ENCODE measurements at places on chromosomes 4 and X.
A peak's percentile ranks its signal among the peaks of the same experiment; 100 is the strongest.

DNA sequence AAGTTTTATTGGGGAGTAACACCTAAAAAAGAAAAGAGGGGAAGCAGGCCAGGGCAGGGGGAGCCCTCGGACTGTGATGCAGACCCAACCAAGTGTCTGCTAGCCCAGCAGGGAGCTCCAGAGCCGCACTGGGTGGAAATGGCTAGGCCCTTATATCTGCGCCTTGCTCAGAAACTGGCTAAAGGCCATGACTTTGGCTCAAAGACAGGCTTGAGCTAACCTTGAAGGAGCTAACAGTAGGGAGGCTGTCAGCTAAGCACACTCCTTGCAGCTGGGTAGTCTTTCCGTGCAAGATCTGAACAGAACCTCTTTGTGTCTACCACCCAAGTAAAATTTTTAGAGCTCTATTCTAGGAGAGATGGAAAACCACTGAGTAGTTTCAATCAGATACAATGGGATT, 43.0 kb downstream of the SEPSECS start:
- DNase-seq: no peak

GRCh38 chr4:54402880-54403480, 173.9 kb downstream of the PDGFRA start:
- no peak for DNase-seq

DNA sequence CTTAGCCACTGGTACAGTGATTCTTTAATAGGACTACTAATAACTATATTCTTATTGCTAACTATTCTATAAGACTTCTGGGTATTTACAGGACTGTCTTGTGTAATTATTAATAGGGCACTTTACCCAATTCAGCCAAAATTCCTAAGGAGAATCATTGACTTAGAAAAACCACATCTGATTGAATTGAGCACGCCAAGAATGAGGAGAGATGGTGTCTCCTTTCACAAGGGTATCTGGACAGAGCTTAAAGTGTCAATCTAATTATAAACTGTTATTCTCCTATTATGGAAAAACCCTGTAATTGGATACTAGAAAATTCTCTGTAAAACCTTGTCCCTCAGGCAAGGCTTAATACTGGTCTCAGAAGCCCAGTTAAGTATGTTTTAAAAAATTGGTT, 111.1 kb upstream of the TLL1 start:
- DNase-seq: no peak

- peak; percentile 75 for DNase-seq
Measured at GRCh38 chrX:140710710-140711109, 1.2 kb downstream of the LINC00632 start.

DNA sequence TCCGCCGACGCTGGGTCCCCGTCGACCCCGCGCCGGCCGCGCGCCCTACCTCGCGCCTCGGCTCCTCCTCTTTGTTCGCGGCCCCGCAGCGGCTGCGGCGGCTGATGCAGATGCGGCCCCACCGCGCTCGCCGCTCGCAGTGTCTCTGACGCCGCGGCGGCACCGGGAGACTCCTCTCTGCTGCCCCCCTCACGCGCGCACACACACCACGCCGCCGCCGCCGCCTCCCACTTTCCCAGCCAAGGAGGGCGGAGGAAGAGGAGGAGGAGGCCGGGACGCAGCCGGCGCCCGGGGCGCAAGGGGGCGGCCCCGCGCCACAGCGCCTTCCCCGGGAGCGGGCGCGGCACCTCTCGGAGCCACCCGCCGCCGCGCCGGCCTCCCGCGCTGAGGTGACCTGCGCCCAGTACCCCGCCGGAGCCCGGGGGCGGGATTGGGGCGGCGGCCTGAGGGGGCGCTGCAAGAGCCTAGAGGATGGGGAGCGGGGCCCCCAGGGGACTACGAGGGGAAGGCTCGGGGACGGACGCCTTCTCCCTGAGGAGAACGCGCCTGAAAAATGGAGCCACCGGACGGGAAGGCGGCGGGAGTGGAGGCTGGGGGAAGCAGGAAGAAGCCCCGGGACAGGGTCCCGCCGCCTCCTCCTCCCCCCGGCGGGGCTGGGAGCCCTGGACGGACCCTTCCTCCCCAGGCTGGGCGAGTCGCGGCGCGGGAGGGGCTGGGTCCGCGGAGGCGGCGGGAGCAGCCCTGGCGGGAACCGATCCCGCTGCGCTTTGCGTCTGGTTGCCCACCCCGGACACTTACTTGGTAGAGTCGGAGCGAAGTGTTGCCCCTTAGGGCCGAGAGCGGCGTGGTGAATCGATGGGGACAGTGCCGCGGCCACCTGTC, at the start of gene SH3RF1:
Gene SH3RF1, minus strand, starts transcription at position 147 of the 882 bp plus-strand sequence. CDS start 1,744 bp downstream, outside the sequence.
- DNase-seq: peak; percentile 96

DNA sequence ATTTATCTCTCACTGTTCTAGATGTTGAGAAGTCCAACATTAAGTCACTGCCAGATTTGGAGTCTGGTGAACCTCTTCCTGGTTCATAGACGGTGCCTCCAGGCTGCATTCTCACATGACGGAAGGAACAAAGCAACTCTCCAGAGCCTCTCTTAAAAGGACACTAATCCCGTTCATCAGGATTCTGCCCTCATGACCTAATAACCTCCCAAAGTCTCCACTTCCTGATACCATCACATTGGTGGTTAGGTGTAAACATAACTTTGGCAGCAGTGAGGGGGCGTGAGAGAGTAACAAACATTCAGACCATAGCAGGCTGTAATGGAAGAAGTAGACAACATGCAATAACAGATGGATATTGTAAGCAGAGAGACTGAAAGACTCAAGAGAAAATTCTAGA, 388.6 kb downstream of the PDHA2 start:
- DNase-seq: no peak

DNA sequence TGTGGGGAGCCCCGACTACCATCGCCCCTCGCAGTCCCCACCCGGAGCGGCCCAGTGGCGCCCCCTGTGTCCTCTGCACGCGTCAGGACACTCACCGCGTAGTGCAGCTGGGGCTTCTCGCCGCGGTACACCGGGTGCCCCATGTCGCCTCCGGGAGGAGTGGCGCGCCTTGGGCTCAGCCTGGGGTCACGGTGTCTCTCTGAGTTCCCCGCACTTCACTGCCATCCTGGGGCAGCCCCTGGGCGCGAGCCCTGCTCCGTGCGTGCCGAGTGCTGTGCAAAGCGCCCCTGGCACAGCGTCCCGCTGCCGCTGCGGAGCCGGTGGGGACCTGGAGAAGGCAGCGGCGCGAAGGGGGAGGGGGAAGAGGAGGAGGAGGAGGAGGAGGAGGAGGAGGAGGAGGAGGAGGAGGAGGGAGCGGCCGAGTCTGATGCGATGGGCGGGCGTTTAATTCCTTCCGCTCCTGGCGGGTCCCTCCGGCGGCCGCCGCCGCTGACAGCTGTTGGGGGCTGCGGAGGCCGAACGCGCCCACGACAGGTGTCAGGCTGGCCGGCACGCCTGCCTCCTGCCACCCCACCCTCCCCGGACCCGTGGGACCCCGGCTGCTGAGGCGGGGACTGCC, 134.3 kb downstream of the AMELX start:
- no peak for DNase-seq

GRCh38 chr4:56828784-56829535, 7.5 kb upstream of the SPINK2 start:
- no peak for DNase-seq
